Cortex of kidney (tissue), 1 donor: ENCODE measurements at places on chromosomes 5 and 9.

- DNase-seq: no peak
These were observed 1867.3 kb downstream of the EFNA5 start for GRCh38 chr5:105803431-105803830.

GRCh38 chr5:142115937-142116614, 7.5 kb downstream of the NDFIP1 start:
- no peak for DNase-seq

- no peak for DNase-seq
These were observed 60.8 kb downstream of the MARCHF3 start for GRCh38 chr5:126969548-126969947.

DNA sequence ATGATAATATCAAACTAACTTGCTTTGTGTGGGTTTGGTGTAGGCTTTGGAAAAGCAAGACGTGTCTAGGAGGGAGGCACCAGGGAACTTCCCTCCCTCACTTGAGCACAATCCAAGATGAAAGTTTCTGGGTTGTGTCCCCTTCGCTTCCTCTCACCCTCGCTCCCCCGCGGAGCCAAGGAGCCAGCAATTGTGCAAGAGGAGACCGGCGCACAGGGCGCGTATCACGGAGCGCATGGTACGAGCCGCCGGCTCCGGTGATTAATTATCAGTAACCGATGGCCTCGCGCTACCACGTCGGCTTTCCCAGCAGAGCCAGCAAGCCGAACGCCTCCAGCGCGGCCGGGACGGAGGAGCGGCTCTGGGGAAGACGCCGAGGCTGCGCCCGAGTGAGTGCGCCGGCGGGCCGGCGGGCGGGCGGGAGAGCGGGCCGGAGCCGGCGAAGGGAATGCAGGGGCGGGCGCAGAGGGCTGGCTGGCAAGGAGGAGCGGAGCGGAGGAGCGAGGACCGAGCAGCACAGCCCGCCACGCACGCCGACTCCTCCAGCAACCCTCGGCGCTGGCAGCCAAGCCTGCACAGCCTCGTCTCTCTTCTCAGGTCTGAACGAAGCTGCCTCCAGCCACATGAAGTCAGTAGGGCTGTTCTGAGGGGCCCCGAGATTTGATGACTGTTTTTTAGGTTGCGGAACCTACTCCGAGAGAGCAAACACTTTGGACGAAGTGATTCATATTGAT, 143.6 kb downstream of the BNC2 start:
- DNase-seq: no peak

GRCh38 chr5:158861366-158861765, 238.3 kb downstream of the EBF1 start:
- no peak for DNase-seq
